ENCODE measurements at places on chromosomes 4 and X.

GRCh38 chr4:126223784-126224407 is 909.1 kb downstream of the FAT4 start:
- peak; percentile 31 for DNase-seq

DNA sequence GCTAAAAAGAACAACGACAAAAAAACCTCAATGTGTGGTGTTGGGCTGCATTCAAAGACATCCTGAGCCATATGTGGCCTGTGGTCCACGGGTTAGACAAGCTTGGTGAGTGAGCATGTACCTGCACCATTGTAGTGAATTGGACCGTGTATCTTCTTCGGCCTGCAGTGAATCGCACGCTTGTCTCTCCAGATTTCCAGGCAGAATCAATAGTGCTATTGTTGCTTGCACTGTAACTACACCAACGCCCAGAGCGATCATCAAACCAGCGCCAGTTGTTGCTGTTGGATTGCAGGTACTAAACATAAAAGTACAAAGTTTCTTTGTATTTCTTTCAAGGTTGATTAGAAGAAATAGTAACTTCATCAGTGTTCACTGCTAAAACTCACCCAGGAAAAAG is 101.6 kb downstream of the HUWE1 start:
- DNase-seq = no peak

GRCh38 chrX:77450996-77451395 is 3.8 kb downstream of the FGF16 start:
- DNase-seq = peak; percentile 10

- no peak for DNase-seq
Measured at GRCh38 chrX:43530837-43531236, 125.3 kb upstream of the MAOA start.

DNA sequence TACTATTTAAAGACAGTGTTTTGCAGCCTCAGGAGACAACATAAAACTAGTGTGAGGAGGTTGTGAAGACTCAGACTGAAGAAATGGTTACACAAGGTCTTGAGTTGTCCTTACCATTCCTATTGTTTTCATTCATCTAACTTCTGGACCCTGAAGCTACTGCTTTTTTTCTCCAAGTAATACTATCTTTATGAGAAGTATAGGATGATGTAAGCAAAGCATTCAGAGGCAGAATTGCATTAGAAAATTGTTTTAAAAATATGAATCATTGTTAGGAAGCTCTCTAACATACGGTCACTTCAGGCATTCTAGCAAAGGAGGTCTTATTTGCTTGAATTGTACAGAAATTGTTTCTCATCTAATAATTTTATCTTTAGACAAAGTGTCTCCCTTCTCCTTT is 357.8 kb downstream of the TLL1 start:
- DNase-seq = no peak

GRCh38 chr4:31080887-31081286 is 360.7 kb downstream of the PCDH7 start:
- DNase-seq = peak; percentile 17

GRCh38 chr4:69896530-69897116 is 34.2 kb upstream of the CSN1S1 start:
- peak; percentile 1 for DNase-seq

DNA sequence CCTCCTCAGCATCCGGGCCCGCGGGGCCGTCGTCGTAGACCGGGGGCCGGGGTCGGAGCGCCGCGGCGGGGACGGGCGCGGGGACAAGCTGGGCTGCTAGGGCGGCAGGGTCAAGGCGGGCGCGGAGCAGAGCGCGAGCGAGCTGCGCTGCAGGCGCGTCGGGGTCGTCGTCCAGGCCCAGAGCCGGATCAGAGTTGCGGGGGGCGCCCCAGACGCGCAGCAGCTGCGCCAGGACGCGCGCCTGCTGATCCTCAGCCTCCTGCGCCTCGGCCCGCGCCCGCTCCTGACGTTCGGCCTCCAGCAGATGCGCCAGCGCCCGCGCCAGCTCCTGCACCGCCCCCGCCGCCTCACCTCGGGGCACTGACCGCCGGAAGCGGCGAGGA is 3.5 kb downstream of the PCSK1N start:
- no peak for DNase-seq

DNA sequence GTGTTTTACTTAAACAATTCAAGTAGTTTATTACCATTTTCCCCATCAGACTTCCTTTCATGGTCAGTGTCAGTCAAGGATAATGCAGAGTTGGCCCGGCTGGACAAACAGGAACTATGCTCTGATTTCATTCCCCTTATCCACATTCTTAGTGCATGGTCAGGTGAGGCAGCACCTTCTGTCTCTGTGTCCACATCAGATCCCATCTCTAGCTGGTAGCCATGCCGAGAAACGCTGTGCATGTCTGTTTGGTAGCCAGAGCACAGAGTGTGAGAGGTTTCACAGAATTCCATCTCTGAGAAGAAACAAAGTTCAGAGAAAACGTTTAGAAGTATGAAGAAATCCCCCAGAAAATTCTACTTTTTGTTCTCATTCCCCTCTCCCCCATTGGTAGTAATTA is 423.7 kb upstream of the TEX13C start:
- no peak for DNase-seq

Data from fibroblast of villous mesenchyme (primary cell).